MM.1S (cell line): ENCODE measurements at places on chromosomes 5 and 9.

GRCh38 chr9:68505681-68506409, 34.8 kb downstream of the TMEM252 start:
- H3K4me1 ChIP-seq = no peaks in the 10 kb centered on the region
- no peak overlapping the region for H3K27ac ChIP-seq
- H3K36me3 ChIP-seq = no peaks in the 10 kb centered on the region
- H3K27me3 ChIP-seq = no peaks in the 10 kb centered on the region
- H3K4me3 ChIP-seq = no peak overlapping the region

DNA sequence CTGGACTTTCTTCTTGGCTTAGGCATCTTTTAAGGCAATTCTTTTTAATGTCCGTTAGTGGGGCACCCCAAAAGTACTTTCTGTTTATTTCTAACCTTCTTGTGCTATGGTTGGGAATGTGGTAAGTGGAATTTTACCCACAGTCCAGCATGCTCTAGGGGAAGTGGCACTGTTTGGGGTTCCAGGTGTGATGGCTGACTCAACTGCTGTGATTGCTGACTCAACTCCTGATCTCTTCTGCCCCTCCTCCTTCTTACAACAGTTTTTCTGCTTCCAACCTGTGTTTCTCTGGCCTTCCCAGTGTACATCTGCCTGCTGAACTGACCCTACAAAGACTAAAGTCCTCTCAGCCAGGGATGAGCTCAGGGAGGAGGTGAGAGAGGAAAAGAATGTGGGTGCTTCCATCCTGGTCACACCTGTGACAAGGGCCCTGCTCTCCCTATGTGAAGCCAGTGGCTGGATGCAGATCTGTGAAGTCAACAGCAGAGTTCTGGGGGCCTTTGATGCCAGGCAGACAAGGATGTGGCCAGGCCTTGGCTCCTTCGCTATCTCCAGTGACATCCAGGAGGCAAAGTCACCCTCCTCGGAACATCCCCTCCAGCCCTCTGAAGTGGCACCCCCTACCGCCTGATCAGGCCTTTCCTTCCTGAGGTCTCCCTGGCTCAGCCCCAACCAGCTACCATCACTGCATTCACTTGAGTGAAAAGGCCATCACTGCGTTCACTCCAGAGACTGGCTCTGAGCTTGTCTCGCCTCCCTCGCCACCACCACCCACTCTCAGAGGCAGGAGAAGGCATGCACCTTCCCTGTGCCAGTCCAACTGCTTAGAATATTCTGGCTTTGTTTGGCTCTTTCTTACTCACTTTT, 72.2 kb downstream of the C5orf15 start:
- DNase-seq = peak; percentile 47
- H3K27ac ChIP-seq = no peak overlapping the region
- peaks cover 27% of the 10 kb centered on the region for H3K4me1 ChIP-seq
- no peaks in the 10 kb centered on the region for H3K36me3 ChIP-seq
- H3K27me3 ChIP-seq = no peaks in the 10 kb centered on the region

DNA sequence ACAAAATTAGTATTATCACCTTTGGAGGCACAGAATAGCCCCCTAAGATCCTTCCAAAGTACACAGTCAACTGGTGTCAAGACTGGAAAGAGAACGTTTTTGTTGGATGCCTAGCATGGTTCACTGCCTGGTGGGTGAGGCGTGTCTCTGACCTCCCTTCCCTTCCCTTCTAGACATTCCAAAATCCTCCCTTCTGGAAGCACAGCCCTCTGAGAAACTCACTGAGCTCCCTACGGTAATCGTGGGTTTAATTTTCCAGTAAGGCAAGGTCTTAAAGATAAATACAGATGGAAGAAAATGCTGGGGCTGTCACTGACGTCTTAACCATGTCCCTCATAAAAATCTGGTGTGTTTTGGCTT, 138.8 kb downstream of the LIFR start:
- no peaks in the 10 kb centered on the region for H3K4me1 ChIP-seq
- H3K27me3 ChIP-seq = no peaks in the 10 kb centered on the region
- DNase-seq = no peak
- no peak overlapping the region for H3K4me3 ChIP-seq

DNA sequence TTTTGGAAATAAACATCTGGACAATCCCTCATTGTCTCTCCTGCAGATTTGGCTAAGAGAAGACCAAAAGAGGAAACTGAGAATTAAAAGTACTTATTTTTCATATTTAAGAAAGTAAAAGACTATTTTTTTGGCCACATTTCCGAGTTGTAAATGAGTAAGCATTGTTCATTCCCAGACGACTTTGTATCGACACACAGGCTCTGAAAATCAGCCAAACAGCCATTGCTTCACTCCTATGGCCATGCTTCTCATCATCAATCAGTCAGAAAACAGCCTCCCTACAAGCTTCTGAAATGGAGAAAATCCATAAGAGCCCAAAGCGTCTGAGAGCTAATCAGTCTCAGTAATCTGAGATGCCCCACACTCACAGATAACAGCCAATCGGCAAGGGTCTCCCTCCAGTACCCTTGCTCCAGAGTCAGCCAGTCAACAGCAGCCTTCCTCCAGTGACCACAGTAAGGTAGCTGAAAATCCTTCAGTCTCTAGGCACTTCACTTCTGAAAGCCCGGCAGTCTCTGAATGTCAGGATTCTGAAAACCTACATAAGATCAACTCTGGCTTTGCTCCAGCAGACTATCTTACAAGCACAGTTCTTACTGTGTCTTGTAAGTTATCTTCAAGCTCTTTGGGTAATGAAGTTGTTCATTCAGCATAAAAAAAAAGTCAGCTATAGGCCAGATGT, 30.9 kb downstream of the CDO1 start:
- no peaks in the 10 kb centered on the region for H3K36me3 ChIP-seq
- no peaks in the 10 kb centered on the region for H3K27me3 ChIP-seq
- no peaks in the 10 kb centered on the region for H3K4me1 ChIP-seq
- no peak for DNase-seq
- no peak overlapping the region for H3K27ac ChIP-seq

GRCh38 chr9:70117835-70118319, 74.2 kb downstream of the MAMDC2 start:
- no peak overlapping the region for H3K27ac ChIP-seq
- no peak overlapping the region for H3K4me3 ChIP-seq
- DNase-seq = no peak

DNA sequence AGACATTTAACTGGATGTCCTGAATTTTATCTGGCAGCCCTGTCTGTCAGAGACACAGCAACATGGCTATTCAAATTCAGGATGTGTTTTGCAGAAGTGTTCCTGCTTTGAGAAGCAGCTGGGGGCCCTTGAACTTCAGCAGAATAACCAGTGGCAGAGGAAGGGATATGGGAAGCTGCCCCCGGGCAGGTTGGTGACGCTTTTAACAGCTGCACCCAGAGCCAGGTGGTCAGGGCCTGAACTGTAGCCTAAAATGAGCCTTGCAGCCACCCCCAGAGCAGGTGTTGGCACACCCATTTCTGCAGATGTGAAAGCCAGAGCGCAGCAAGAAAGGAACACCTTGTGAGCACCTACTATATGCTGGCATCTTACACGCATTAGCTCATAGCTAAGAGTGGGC, 128.7 kb upstream of the BOD1 start:
- peak; percentile 98 for DNase-seq
- peak overlapping the region; percentile 99 for H3K27ac ChIP-seq
- no peaks in the 10 kb centered on the region for H3K36me3 ChIP-seq

GRCh38 chr5:75603371-75603770, 7.9 kb upstream of the ANKDD1B start:
- H3K4me1 ChIP-seq = no peaks in the 10 kb centered on the region
- no peaks in the 10 kb centered on the region for H3K36me3 ChIP-seq
- no peak overlapping the region for H3K4me3 ChIP-seq
- no peak for DNase-seq
- no peaks in the 10 kb centered on the region for H3K27me3 ChIP-seq
- H3K27ac ChIP-seq = no peak overlapping the region

GRCh38 chr9:31582561-31582960, 801.9 kb upstream of the ACO1 start:
- H3K4me3 ChIP-seq = no peak overlapping the region
- H3K36me3 ChIP-seq = no peaks in the 10 kb centered on the region
- H3K27ac ChIP-seq = no peak overlapping the region
- H3K4me1 ChIP-seq = no peaks in the 10 kb centered on the region
- H3K27me3 ChIP-seq = no peaks in the 10 kb centered on the region
- DNase-seq = no peak

DNA sequence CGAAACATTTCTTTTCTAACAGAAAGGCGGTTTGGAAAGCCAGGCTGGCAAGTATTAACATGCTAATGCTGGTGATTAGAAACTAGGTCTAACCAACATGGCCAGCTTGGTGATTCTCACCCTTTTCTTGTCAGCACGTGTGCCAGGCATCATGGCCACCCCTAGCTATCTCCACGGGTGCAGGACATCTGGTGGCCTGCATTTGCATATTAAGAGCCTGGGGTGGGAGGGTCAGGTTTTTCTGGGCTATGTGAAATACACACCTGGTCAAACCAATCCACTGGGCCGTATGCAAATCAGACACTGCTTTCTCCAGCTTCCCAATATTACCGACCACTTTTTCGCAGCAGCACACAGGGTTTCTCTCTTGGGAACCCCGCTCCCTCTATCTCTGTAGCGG, 612.1 kb downstream of the PTPRD start:
- no peaks in the 10 kb centered on the region for H3K36me3 ChIP-seq
- no peak for DNase-seq
- no peak overlapping the region for H3K27ac ChIP-seq
- H3K27me3 ChIP-seq = peaks cover 8% of the 10 kb centered on the region
- H3K4me3 ChIP-seq = no peak overlapping the region

GRCh38 chr9:116313638-116314037, 160.0 kb downstream of the PAPPA start:
- peaks cover 20% of the 10 kb centered on the region for H3K4me1 ChIP-seq
- no peak overlapping the region for H3K4me3 ChIP-seq
- no peak for DNase-seq

- no peak overlapping the region for H3K4me3 ChIP-seq
- no peaks in the 10 kb centered on the region for H3K36me3 ChIP-seq
- no peaks in the 10 kb centered on the region for H3K4me1 ChIP-seq
- DNase-seq = no peak
- H3K27me3 ChIP-seq = no peaks in the 10 kb centered on the region
- no peak overlapping the region for H3K27ac ChIP-seq
Observed at GRCh38 chr5:83172655-83173054, 95.3 kb downstream of the XRCC4 start.

DNA sequence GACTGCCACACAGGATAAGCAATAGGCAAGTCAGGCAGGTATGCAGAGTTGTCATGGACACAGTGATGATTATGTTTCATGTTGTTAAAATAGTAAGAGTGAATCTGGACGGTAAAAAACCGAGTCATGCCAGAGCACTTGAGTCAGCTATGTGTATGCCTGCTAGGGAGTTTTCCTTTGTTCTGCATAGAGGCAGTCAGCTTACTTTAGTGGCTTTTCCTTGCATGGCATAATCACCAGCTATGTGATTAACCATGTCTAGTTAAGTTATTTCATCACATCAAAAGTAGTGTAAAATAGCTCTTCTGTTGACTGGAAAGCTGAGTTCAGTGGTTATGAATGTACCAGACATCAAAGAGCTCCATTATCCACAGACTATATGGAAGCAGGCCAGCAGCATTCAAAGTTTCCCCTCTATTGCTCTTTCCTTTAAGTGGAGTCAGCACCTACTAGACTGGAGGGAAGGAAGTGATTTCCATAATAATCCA, 989.8 kb downstream of the TLE1 start:
- H3K4me3 ChIP-seq = no peak overlapping the region
- no peaks in the 10 kb centered on the region for H3K36me3 ChIP-seq
- H3K27me3 ChIP-seq = no peaks in the 10 kb centered on the region
- H3K27ac ChIP-seq = no peak overlapping the region
